ENCODE measurements at places on chromosomes 4 and X.

DNA sequence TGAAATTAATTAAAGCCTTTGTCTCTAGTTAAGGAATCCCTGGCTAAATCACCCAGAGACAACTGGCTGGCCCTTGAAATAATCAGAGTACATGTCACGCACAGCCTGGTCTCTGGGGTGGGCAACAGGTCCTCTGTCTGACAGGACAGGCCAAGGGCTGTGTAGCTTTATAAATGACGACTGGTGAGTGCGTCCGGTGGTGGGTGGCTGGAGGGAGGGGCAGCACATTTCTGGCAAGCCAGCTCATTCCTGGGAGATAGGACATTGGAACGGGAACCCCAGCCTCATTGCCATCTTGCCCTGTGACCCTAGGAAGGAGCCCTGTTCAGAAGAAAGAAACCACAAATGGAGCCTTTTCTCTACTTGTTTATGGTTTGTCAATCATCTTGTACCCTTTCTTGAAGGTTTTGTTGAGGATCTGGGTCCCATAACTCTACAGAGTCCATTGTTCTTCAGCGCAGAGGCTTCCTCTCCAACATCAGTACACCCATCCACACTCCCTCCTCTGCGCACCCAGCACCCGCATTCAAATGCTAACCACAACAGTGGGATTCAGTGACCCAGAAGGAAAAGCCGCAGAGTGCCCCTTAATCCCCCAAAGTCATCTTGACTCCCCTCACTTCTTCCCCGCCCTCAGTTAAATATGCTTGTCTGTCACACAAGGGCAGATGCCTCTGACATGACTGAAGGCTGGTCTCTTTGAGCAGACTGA is 368.1 kb downstream of the UNC5C start:
- no peak for DNase-seq

DNA sequence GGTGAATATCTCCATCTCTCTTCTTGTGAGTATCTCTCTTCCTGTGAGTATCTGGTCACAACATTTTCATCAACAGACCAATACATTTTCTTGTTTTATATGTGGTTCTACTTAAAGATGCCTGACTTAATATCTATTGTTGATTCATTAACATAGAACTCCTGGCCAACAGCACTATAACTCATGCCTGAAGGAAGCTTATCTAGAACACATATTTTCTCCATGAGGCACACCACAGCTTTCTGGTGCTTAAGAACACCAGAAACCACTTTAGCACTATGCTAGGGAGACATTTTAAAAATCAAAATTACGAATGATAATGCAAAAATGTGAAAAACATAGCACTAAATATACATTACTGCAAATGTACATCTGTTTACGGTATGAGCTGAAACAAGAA is 190.4 kb downstream of the GABRB1 start:
- no peak for DNase-seq

GRCh38 chr4:98659741-98660462 is 1.5 kb upstream of the TSPAN5 start:
- DNase-seq, result no peak

DNA sequence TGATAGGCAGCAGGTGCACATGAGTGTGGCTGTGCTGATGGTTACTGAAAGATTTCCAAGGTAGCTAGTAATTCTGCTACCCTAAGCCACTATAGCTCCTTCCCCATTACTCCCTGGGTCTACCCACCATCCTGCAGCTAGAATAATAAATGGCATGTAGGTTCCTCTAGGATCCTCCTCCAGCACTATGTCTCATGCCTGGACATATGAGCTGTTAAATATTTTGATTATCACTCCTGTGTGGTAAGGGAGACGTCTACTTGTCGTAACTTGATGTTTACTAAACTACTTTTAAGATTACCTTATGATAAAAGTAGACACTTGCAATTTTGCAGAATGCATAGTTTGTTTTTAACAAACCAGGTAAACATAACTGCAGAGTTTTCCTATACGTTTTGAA is 35.5 kb downstream of the TET2 start:
- no peak for DNase-seq

- DNase-seq, result no peak
These were observed 1.1 kb upstream of the AVPR2 start for GRCh38 chrX:153903238-153903980.

DNA sequence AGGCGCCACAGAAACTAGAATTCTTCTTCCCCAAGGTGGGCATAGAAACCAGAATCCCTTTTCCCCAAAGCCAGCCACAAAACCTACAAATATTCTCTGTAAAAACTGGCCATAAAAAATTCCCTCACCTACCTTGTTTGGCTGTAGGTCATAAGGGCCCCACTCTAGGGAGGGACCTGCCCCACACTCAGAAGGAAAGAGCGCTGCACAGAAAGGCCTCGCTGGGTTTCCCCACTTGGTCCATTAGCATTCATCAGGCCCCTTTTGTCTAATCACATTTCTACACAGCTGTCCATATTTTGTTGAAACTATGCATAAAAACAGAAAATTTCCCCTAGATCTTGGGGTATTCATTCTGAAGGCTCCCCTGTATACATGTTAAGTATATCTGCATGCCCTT is 54.1 kb downstream of the PHKA2 start:
- DNase-seq, result no peak

- no peak for DNase-seq
These were observed 160.4 kb downstream of the MAD2L1 start for GRCh38 chr4:119906277-119906676.

DNA sequence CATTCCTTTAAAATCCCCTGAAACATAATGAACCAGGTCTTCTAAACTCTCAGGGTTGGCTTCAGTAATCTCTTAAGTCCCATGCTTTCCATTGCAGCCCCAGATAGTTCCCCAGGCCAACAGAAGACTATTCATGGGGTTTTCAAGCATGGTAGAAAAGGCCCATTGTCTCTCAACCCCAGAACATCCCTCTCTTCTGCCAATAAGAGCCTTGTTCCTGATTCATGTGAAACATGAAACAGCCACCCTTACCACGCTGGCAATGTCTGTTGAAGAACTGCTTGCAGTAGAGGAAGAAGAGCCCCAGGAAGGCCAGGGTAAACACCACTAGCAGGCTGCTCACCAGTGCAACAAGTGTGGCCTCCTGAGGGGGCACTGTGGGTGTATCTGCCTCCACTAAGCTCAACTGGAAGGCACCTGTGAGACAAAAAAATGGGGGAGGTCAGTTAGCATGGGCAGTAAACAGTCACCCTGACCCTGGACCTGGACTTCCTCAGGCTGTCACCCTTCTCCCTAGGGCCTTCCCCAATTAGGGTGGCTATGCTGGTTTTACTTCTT is 36.4 kb downstream of the EDA2R start:
- no peak for DNase-seq

- no peak for DNase-seq
These were observed 28.3 kb downstream of the AREG start for GRCh38 chr4:74473155-74473811.

Data from stimulated activated CD8-positive, alpha-beta memory T cell treated with anti-CD3 and anti-CD28 coated beads, Interleukin-4, amount 100 ng/mL, for 1 hour (primary cell).